ENCODE measurements at places on chromosomes 2 and 18.

DNA sequence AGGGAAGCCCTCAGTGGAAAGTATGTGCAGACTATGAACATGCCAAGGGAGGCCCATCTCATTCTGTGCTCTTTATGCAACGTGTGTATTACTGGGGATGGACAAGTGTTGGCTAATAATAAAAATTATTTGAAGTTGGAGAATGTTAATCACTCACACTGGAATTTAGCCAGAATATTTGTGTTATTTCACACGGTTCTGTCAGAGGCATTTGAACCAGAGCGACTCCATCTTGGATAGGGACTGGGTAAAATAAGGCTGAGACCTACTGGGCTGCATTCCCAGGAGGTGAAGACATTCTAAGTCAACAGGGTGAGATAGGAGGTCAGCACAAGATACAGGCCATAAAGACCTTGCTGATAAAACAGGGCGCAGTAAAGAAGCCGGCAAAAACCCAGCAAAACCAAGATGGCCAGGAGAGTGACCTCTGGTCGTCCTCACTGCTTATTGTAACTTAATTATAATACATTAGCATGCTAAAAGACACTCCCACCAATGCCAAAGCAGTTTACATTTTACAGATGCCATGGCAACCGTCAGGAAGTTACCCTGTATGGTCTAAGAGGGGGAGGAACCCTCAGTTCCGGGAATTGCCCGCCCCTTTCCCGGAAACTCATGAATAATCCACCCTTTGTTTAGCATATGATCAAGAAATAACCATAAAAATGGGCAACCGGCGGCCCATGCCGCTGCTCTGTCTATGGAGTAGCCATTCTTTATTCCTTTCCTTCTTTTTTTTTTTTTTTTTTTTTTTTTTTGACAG, 2.6 kb upstream of the FZD5 start:
- no peak for DNase-seq

DNA sequence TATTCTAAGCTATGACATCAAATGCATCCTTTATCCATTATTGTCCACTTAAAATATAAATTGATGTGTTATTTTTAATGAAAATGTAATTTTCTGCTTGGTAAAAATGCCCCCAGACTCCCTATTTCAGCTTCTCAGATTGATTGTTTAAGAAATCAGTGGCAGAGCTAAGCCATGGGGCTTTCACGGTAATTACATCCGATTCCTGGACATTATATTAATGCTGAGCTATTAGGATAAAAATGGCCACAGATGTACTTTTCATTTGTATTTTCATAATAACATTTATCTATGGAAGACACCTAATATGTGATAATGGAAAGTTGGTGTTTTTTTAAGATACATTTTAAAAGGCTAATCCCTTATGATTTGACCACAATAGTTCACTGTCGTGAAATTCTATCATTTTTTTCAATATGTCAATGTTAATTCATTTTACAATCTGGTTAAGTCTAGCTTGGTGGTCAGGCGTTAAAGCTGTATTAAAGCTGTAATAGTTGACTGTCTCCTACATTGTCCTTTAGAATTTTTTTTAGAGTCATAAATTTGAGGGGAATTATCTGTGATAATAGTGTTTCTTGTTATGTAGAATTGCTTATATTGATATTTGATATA, 229.0 kb upstream of the UBE2E3 start:
- no peak for DNase-seq

GRCh38 chr2:181742361-181742760, 62.0 kb upstream of the NEUROD1 start:
- DNase-seq, result no peak

- no peak for DNase-seq
Measured at GRCh38 chr2:208112969-208113368, 11.4 kb downstream of the CRYGD start.

DNA sequence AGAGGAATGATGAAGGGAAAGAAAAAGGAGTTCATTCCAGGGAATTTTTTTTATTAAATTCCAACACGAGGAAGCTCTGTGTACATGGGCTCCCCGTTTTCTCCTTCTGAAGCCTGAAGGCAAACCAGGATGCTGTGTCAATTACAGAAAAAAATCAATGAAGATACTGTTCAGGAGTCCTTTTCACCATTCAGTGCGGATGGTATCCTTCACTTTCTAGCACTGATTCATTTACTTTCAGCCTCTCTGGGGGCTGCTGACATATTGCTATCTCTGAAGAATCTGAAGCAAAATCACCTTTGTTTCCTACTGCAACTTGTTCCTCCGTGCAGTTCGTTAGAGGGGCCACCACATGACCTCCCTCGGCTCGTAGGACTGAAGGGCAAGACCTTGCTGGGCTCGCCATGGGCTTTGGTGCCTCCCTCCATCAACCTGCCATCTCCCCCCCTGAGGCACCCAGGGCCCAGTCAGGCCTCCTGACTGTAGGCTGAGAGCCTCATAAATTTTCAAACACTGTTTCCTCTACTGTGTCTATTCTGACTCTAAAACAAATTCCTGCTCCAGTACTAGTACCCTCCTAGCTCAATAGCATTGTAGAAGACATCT, 25.5 kb upstream of the ST8SIA3 start:
- no peak for DNase-seq

GRCh38 chr2:166365803-166366420, 9.8 kb downstream of the SCN9A start:
- DNase-seq, result no peak

DNA sequence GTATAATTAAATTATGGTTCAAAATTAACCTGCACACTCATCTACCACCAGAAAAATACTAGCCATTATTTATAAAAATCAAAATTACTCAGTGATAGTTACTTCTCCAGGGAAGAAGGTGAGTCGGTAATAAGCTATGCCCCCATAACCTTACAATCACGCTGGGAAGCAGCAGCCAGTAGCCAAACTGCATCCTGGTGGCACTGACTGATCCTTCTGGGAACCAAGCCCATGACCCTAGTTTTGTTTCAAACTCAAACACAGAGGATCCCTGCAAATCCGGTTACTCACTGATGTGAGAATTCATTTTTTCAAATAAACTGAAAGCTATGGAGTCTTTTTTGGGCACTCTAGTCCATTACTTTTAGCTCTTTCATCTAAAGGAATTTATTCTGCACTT, 88.2 kb upstream of the VWC2L start:
- no peak for DNase-seq

GRCh38 chr2:206375956-206376355, 67.4 kb upstream of the ADAM23 start:
- no peak for DNase-seq

DNA sequence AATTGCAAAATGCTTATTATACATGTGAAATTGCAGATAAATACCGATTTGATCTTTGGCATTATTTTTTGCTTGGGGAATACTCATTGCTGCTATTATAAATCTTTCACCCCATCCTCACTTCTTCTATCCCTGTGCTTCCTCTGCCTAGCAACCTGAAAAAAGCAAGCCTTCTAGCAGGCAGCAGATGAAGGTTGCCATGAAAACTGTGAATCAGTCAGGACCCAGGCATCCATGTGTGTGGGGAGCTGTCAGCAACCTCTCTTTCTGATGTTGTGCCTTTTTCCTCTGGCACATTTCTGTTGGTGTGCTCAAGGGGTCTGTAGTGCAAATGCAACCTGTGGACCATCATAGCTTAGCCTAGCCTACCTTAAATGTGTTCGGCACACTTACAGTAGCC, 364.2 kb downstream of the LRRTM1 start:
- DNase-seq, result no peak

DNA sequence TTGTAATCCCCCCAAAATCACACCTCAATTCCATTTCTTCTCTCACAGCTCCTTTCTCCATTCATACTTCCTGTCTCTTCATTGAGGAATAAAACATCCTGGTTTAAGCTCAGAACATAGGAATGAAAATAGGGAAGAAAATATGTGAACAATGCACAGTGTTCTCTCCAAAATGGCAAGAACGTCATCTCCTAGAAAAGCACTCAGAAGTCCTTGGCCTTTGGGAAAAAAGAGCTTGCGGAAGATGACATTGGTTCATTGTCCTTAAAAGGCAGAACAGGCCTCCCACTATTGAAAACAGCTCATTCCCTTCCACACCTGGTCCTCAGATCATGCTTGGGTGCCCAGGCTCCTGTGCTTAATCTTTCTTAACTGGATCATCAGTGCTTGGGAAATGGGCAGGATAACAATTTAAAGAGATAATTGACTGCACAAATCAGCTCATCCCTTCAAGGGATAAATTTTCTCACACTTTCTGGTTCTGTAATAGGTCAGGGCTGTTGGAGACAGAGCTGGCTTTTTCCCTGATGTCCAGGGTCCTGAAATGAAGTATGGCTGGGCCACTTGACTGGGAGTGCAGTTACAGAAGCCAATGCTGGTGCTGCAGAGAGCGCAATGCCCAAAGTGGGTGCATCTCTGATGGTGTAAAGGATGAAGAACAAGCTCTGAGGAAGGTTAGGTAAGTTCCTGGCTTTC, 69.2 kb downstream of the MARCHF4 start:
- no peak for DNase-seq

GRCh38 chr2:6113786-6114185, 421.6 kb downstream of the SOX11 start:
- DNase-seq, result no peak

- DNase-seq, result no peak
Measured at GRCh38 chr2:17542471-17542870, 2.0 kb downstream of the VSNL1 start.

DNA sequence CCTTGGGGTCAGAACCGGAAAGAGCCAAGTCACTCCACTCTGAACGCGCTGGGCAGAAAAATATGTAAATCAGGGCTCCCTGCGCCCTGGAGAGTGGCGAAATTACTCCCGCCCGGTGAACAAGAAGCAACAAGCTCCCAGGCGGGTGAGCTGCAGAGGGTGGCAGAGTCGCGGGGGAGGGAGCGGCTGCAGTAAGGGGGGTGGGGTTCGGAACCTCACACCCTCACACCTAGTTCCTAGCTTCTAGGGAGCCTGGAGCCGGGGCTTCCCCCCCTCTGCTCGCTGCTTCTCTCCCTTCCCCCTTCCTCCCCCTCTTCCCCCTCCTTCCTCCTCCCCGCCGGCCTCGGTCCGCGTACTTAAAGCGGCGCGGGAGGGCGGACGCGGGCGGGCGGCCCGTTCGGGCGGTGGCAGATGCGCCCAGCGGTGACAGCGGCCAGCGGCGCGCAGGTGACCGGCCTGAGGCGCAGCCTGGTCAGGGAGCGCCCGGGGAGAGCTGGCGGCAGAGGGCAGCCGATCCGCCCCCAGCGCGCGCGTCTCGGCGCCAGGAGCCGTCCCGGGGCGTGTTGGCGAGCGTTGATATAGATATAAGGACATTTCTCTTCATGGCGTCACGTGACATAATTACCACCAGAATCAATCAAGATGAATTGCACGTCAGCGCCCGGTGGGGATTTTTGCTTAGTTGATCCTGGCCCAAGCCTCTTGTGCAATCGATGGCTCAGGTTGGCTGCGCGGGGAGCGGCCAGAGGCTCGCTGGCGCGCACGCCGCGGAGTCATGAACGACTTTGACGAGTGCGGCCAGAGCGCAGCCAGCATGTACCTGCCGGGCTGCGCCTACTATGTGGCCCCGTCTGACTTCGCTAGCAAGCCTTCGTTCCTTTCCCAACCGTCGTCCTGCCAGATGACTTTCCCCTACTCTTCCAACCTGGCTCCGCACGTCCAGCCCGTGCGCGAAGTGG, at the start of gene HOXD11:
Gene HOXD11 (plus strand): TSS at position 700 of the 959 bp plus-strand sequence. CDS start 76 bp downstream, at position 776.
- no peak for DNase-seq

DNA sequence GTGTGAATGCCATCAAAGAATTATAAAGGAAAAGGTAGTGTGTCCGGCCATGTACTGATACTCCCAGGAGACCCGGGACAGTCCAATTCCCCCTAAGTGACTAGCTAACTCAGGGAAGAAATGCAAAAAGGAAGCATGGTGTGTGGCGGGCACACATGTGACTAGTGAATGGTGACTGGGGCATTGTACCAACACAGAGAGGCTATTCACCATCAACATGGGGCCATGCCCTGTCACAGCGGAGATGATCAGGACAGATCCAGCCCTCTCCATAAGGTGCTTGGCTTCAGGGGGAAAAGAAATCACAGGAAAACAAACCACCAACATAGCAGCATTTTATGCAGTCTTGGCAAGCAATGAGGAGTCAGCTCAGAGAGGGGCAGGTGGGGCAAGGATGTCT, 34.3 kb downstream of the FAM168B start:
- DNase-seq, result no peak

DNA sequence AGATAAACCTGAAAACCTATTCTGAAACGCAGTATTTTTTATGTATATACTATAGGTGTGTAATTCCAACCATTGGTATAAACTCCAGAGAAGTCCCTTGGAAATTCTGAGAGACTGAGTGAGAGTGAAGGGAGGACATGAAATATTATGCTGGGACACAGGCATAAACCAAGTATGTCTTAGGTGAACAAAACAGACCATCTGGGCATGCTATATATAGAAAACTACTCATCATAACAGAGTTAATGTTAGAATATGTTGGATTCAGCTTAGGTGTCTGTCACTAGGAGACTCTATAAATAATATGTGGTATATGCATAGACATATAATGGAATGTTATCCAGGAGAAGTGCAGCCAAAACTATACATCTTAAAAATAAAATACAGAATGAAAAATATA, 282.6 kb downstream of the LRP1B start:
- DNase-seq, result no peak

DNA sequence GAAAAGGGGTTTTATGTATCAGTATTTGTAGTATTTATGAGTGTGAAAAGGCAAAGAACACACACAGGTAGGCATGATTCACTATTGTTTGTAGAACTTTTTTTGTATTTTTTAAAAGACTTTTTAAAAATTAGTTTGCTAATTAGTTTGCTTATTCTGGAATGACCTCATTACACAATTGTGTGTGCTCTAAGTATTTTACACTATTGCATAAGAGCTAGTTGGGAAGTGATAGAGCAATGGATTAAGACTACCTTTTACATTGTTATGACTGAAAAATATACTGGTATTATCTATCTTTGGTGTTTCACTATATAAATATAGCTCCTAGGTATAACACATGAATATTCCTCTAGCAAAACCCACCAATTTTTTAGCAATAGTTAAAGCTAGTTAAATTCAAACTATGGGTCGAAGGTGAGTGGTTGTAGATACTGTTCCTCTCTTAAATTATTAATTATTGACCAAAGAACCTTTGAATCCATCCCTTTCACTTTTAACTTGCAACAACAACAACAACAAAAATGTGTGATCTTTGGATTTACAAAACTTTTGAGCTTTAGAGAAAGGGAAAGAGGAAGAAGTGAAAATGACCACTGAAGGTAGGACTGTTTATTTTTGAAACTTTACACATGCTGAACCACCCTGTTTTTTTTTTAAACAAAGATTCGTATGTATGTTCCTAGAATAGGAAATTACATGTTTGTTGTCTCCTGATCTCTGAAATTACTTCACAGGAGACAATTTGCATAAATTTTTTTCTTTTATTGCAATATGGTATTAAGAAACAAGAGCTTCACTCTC, 18.7 kb downstream of the ITPRID2 start:
- no peak for DNase-seq

DNA sequence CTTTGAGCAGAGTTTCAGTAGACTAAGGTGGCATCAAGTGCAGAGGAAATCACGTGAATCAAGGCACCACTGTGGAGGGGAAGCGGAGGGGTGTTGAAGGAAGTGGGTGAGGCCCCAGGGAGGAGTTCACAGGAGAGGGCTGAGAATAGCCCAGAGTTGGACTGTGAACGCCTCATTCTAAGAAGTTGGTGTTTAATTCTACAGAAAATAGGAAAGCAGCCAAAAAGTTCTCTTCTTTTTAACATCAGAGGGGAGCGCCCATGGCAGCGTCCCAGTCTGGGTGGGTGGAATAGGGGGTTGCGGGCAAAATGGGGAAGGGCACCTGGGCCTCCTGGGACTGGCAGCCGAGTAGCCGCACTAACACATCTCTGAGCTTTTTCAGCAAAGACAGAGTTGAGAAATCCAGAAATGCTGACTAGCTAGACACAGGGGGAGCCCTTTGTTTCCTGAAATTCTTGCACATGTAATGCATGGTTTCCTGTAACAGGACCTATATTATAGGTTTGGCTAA, 97.0 kb downstream of the NEB start:
- DNase-seq, result peak; percentile 8

GRCh38 chr2:2751715-2752315, 420.7 kb upstream of the MYT1L start:
- no peak for DNase-seq

Data from stimulated activated CD8-positive, alpha-beta memory T cell treated with anti-CD3 and anti-CD28 coated beads, Interleukin-15, amount 100 ng/mL, for 24 hours (primary cell).